ENCODE measurements at places on chromosomes 5 and 9.

DNA sequence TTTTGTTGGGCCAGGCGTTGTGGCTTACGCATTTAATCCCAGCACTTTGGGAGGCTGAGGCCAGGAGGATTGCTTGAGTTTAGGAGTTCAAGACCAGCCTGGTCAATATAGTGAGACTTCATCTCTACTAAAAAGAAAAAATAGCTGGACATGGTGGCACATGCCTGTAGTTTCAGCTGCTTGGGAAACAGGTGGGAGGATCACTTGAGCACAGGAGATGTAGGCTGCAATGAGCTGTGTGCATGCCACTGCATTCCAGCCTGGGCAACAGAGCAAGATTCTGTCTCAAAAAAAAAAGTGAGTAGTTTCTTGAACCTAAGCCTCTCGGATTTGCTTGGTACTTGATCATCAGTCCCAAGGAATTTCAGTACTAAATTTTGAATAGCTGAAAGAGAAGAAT is 26.9 kb downstream of the G3BP1 start:
- DNase-seq = no peak

DNA sequence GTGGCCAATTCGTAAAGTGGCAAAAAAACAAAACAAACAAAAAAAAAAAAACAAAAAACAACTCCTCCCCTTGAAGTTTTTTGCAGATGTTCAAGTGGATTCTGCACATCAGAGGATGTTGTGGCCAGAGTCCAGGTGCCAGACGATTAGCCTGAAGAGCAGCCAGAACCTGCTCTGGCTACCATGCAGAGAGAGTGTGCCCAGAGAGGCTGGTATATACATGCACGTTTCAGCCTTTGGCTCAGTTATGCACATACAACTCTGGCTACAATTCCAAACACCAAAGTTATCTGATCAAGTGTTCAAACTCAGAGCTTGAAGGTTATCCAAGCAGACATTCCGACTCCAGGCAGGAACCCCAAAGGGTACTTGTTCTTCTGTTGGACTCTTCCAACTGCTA is 34.7 kb downstream of the GGTA1 start:
- DNase-seq = no peak

GRCh38 chr5:148979083-148979723 is 83.7 kb downstream of the SH3TC2 start:
- no peak for DNase-seq

DNA sequence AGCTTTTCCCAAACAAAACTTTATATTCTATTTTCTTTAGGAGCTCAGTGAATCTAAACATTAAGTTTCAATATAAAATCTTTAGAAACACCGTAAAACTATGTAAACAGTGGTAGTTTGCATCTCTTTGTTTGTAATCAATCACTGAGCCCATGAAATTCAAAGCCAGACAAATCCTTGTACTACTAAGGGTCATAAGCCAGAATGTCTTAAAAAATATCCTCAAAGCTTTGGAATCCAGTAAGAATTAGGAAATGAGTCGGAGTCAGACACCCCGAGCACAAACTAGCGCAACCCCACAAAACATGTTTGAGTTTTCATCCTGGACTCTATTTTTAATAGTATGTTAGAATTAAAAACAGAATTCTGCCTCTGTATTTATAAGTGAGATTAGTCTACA is 153.8 kb downstream of the HSPA4 start:
- DNase-seq = no peak

DNA sequence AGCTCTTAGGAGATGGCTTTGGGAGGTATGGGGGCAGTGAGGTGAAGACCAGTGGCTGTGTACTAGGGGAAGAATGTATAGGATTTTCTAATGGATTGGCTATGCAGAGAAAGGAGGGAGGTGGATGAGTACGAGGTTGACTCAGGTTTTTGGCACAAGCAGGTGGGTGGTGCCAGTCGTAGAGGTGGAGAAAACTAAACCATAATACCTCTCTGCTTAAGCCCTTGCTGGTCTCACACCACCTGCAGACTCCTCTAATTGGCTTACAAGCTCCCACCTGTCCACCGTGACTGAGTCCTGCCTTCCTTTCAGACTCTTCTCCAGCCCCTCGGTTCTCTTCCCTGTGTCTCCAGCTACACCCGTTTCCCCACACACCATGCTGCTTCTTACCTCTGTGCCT is 521.7 kb upstream of the CLINT1 start:
- no peak for DNase-seq

DNA sequence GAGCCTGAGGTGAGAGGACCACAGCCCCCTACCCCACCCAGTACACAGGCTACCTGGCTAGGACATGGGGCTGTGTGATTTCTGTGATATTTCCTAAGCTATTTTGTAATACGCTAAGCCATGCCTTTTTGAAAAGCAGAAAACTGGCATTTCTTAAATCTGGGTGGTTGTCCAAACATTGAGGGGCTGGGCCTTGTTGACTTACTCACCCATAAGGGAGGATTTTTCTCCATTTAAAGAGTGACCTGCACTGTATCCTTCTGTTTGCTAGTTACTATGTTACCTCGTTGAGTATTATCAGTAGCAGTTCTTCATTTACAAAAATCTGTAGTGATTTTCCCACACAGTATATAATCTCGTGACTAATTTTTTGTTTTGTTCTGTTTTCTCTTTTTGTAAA is 117.5 kb upstream of the OTULINL start:
- DNase-seq = no peak

GRCh38 chr5:168946363-168946762 is 354.6 kb downstream of the SLIT3 start:
- no peak for DNase-seq

DNA sequence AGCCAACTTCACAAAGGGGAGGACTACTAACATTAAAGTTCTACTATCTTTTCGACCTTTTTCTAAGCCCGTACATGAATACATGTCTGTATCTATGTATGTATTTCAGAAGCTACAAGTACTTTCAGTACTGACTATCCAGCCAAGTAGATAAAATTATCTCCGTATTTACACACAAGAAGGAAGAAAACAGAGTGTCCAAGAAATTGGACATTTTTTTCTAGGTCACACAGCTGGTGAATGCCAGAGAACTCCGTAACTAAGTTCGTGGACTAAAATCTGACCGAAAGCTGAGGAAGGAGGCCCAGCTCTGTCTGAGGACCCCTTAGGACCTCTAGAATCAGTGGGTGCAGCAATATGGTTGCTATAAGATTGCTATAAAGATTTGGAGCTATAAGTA is 83.4 kb downstream of the MAMDC2 start:
- no peak for DNase-seq

DNA sequence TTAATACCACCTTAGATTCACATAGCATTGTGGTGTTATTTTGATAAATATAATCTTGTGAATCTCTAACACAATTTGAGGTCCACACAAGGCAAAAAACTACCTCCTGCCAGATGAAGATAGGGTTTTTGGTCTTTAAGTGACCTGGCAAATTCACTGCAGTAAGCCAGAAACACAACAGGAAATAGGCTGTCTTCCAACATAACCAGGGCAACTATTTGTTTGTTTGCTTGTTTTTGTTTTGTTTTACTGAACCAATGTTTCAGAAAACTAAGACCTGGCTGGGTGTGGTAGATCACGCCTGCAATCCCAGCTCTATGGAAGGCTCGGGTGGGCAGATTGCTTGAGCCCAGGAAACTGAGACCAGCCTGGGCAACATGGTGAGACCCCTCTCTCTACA is 95.5 kb downstream of the USP20 start:
- no peak for DNase-seq

DNA sequence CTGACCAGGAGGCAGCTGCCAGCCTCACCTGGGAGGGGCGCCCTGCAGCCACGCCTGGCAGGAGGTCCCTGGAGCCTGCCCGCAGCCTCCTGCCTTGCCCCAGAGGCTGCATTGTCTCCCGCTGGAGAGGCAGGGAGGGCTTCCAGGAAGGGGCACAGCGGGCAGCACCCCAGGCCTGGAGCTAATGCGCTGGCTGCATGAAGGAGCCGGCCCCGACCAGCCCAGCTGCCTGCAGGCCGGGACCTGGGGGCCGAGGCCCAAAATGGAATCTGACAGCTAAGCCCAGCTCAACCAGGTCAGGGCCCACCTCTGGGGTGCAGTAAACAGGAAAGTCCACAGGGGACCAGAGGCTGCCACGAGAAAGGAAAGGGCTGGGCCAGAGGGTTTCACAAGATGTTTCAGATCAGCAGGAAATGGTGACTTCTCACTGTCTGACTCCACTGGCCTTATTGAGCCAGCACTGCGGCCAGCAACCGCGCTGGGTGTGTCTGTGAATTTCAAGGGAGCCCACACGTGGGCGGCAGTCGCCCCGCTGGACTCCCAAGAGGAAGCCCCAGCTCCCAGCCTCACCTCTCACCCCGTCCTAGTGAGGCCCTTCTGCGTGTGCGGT is 18.6 kb upstream of the NOTCH1 start:
- DNase-seq = no peak

- no peak for DNase-seq
Measured at GRCh38 chr5:143400541-143401226, 2.8 kb downstream of the NR3C1 start.

DNA sequence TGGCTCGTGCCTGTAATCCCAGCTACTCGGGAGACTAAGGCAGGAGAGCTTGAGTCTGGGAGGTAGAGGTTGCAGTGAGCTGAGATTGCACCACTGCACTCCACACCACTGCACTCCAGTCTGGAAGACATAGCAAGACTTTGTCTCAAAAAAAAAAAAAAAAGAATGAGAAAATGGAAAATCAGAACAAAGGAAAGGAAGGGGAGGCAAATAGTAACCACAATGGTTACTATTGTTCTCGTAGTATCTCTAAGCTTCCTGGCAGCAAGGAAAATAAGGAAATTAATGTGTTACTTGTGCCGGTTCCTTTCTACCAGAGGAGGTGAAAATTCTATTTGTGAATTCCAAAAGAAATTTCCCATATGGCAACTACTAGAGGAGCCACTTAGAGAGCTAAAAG is 48.5 kb upstream of the BNC2 start:
- DNase-seq = no peak

DNA sequence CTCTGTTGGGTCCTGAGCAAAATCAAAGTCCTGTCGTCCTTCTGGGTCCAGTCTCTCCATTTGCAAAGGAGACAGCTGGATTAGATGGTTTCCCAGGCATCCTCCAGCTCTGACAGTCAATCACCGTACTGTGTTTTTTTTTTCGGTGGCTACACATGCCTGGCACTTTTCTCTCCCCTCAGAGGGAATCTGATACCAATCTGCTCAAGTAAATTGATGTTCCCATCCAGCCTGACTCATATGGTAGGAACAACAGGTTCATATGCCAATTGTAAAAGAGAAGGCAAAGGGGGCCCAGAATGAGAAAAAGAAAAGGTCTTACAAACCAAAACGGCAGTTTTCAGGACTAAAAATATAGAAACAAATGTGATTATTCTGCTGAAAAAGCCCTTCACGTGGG is 1.2 kb downstream of the FBXO10 start:
- DNase-seq = no peak

DNA sequence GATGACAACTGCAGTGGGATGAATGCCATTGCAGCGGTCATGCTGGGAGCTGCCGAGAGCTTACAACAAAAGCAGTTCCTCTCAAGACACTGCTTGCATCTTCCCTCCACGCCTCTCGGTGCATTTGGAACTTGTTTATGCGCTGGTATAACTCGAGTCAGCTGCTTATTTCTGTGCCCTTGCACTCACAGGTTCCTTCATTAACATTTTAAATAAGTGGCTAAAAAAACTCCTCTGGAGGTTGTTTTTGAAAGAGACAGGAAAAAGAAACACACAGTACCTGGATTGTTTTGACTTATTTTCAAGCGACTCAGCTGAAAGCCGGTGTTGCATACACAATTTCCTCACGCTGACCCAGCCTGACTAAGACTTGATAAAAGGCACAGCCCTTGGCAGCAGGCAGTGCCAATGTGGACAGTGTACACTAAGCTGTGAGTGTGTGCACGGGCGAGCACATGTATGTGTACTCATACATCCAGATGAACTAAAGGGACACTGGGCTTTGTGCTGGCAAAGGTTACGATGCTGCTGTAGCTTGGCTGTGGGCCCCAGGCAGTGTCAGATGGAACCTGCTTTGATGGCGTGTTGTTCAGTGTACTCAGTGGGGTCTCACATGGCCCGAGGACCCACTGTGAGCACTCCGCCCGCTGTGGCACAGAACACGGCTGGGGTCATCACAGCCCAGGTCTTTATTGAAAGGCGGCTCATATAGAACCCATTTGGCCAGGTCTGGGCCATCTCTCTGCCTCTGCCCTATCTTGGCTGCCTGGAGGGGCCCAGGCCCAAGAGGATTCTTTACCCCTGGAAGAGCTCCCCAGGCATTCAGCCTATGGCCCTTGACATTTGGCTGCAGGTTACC is 92.3 kb downstream of the ANKRD33B start:
- DNase-seq = no peak
